ENCODE measurements at places on chromosomes 7 and 10. TPM values are rescaled to one million over a fixed set of nuclear protein-coding genes. Genes with fewer than 3 reads are reported as not detected.

- no peak for DNase-seq
Measured at GRCh38 chr7:155277385-155277994, 20.2 kb upstream of the INSIG1 start.

DNA sequence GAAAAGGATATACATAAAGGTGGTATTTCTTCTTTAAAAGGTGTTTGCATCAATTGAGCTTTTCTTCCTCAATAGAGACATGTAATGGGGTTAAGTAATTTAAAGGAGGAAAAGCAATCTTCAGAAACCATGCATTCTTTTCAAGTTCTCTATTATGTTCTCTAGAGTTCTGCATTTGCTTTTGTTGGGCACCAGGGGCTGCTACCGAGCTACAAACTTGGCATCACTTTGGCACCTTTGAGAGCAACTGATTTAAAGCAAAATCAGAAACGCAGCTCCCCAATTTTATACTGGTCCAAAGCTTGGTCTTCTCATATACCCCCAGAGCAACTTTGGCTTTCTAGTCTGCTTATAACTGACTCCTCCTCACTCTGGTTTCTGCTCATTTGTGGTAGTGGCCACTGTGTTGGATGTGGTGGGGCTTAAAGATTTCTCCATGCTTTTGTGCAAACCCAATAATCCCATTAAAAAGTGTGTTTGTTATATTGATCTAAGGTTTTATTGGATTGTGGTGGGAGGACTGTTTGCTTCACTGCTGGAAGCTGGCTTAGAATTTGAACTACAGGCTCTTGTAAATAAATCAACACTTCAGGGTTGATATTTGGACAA is 712.1 kb downstream of the PHTF2 start:
- DNase-seq: no peak

GRCh38 chr10:955127-955819 is 23.8 kb upstream of the LARP4B start:
- DNase-seq: no peak

DNA sequence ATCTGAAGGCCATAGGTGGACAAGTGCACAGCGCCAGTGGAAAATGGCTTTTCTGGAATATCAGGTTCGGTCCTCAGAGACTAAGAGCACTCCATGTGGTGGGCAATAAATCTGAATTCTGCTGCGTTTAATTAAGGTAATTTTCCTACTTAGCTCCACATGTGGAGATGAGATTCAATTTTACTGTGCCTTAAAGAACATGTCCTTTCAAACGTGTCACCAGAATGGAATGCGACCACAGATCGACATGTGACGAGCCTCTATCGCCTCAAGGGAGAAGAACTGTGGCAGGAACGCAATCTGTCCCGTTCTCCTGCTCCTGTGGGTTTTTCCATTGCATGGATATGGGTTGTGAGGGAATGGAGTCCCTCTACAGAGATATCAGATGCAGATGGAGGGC is 205.3 kb upstream of the ZNF32 start:
- peak; percentile 54 for DNase-seq

- no peak for DNase-seq
Measured at GRCh38 chr10:37760817-37761216, 96.6 kb downstream of the ZNF248 start.

DNA sequence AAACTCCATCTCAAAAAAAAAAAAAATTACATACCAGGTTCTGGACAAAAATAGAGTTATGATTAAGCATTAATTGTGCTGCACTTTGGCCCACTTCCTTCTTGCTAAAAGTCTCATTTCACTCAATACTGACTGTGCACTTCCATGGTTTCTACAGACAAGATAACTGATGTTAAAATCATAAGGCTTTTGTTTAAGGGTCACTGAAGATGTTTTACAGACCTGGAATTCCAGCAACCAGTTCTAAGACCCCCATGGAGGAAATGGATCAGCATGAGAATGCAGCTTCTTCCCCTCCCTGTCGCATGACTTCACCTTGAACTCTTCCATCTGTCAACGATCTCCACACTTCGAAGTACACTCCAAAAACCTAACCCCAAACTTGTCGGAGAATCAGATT is 1191.8 kb upstream of the AUTS2 start:
- no peak for DNase-seq

- DNase-seq: no peak
Measured at GRCh38 chr7:99012722-99013121, 131.2 kb downstream of the SMURF1 start.

GRCh38 chr10:80283119-80283518 is 6.3 kb downstream of the MAT1A start:
- no peak for DNase-seq

GRCh38 chr10:70807556-70807955 is 8.2 kb upstream of the SGPL1 start:
- DNase-seq: no peak

GRCh38 chr10:124619802-124620490 is 124.2 kb downstream of the FAM53B start:
- DNase-seq: no peak

DNA sequence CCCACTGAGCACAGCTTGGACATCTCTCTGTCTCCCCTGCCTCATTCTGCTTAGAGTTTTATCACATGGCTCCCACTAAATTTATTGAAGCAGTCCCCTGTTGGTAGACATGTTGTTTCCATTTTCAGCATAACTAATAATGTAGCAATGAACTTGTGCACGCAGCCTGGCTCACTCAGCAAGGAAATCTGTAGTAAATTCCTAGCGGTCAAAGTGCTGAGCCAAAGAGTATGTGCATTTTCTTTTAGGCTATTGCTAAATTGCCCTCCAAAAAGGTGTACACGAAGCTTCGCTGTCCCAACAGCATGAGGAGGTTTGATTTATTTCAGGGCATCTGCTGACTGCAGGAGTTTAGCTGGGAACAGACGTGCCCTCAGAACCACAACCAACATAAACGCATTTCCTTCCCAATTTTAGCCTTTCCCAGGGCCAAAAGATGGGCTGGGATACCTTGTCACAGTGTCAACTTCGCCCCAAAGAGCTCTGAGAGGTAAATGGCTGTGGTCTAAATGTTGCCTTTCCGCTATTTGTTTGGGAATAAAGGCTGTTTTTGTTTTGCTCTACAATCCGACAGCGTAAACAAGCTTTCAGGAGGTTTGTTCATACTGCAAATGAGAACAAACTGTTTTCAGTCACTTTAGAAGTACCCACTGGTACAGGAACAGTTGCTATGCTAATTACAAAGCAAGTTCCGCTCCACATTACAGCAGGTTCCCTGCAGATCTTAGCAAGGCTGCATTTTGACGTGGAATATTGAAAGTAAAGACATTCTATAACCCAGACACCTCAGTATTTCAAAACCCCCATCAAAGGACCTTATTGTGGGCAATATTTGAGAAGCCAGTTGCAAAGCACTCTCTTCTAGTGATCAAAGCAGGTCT is 16.8 kb downstream of the VSIR start:
- DNase-seq: no peak

GRCh38 chr10:127426746-127427145 is 122.4 kb upstream of the NPS start:
- no peak for DNase-seq

DNA sequence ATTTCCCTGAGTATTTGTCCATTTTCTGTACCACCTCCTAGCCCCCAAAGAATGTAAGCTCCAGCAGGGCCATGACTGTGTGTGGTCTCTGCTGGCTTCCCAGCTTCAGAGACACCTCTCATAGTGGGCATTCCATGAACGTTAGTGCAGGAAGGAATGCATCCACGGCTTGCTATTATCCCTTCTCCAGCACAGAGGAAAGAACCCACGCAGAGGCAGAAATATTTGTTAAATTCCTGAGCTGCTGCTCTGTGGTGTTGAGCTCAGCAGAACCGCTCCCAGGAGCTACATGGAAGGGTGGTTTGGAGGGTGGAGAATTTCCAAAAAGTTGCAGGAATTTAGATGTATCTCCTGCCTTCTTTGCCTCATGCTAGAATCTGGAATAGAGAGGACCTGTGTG is 275.2 kb downstream of the POU6F2 start:
- DNase-seq: no peak

DNA sequence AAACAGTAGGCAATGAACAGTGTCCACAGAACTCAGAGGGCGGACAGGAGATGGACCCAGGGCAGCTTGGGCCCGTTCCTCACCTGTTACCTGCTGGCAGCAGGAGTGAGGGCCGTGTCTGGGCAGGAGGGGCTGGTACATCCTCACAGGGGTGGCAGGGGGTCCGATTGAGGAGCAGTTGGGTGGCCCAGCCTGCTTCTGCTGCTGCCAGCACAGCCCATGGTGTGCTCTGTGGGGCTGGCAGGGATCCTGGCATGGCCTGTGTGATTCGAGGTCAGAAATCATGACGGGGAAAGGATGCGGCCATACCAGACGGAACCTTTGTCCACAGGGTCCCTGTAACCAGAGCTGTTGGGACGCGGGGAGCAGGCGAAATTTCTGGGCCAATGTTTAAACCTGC is 49.6 kb downstream of the INPP5A start:
- DNase-seq: no peak

- no peak for DNase-seq
Measured at GRCh38 chr7:128938544-128939074, 882 bp downstream of the IRF5 start.

DNA sequence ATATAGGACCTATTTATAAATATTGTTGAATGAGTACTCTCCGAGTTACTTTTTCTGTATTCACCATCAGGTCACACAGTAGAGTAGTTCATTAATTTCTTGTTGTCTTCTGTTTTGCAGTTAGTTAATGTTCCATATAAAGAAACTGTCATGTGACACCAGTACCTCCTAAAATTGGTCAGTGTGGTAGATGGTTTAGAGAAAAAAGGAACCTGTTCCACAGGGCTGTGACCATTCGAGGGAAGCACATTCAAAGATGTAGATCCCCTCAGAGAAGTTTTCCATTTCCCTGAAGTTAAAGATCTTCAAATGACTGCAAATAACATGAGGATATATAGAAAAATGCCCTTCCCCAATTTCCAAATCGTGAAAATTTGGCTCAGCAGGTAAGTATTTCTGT is 45.7 kb downstream of the PRPF18 start:
- no peak for DNase-seq

DNA sequence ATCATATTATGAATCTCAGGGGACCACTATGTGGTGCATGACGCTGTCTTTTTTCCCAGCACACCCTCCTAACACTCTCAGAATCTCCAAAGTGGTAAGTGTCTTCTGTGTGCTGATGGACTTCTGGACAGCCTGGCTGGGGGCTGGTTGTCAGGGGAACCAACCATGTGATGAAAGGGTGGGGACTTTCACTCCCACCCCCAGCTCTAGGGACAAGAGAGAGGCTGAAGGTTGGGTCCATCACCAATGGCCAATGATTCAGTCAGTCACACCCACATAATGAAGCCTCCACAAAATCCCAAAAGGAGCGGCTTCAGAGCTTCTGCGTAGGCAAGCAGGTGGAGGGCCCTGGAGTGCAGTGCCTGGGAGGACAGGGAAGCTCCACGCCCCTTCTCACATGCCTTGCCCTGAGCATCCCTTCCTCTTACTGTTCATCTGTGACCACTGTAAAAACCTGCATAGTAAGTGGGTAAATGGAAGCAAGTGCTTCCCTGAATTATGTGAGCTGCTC is 44.6 kb downstream of the RASGEF1A start:
- no peak for DNase-seq

The EIF5AL1 gene
- total RNA-seq: 0.18 TPM

The CUEDC2 gene
- total RNA-seq: 78.3 TPM

The WIPF3 gene
- total RNA-seq: 7.0 TPM

The FAM237B gene
- total RNA-seq: not detected

The FAM20C gene
- total RNA-seq: 26.6 TPM

The PTF1A gene
- total RNA-seq: not detected

The IRF5 gene
- 0.60 TPM for total RNA-seq

The IMMP2L gene
- total RNA-seq: 12.6 TPM

The CYP26A1 gene
- total RNA-seq: not detected

The LBX1 gene
- total RNA-seq: not detected

The TMEM225B gene
- total RNA-seq: not detected

The KCNMA1 gene
- 1.4 TPM for total RNA-seq

The TMEM213 gene
- total RNA-seq: not detected
